Islet precursor cell (in vitro differentiated cells): ENCODE measurements at places on chromosomes 3 and 15.

GRCh38 chr3:187677604-187678003 lies 7.4 kb upstream of the SST start:
- DNase-seq, result no peak

- no peak for DNase-seq
Observed at GRCh38 chr3:43959498-43960447, 269.0 kb downstream of the ABHD5 start.

DNA sequence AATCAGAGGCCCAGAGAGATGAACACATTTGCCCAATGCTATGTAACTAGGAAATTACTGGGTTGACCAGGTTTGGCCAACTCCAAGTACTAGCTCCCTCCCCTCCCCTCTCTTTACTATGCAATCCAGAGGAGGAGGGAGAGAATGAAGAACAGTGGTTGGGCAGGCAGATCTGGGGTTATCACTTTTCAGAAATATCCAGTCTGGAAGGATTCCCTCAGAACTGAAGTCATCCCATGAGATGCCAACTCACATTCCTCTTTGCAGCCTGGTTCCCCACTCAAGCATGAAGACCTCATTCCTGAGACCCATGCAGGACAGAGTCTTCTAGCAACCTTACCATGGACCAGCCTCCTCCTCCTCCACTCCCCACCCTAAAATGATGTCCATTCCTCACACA lies 201.1 kb downstream of the TLE3 start:
- DNase-seq, result no peak

GRCh38 chr15:48073881-48074280 lies 46.9 kb upstream of the SLC24A5 start:
- no peak for DNase-seq

DNA sequence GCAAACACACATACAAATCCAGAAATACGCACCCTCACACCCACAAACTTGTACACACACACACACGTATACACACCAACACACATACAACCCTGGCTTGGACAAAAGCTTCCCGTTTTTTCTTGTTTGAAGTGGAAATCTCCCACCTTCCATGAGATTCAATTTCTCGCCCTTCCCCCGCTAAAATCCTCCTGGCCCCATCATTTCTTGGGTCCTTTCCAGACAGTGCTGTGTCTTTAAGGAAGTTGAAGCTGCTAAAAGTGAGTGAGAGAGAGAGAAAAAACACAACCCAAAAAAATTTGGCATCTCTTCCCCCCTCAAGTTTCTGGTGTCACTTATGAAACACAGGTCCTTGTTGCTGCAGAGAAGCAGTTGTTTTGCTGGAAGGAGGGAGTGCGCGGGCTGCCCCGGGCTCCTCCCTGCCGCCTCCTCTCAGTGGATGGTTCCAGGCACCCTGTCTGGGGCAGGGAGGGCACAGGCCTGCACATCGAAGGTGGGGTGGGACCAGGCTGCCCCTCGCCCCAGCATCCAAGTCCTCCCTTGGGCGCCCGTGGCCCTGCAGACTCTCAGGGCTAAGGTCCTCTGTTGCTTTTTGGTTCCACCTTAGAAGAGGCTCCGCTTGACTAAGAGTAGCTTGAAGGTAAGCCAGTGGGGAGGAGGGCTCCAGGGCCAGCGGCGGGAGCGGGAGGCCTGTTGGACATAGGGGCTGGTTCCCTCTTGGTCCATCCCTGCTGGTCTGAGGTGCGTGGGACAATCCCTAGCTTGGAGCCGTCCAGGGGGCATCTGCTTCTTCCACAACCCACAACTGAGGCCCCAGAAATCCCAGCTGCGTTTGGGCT lies at the start of gene ISLR:
Gene ISLR, plus strand, starts transcription at position 331 of the 839 bp plus-strand sequence. CDS start 1,149 bp downstream, outside the sequence.
- peak; percentile 43 for DNase-seq

DNA sequence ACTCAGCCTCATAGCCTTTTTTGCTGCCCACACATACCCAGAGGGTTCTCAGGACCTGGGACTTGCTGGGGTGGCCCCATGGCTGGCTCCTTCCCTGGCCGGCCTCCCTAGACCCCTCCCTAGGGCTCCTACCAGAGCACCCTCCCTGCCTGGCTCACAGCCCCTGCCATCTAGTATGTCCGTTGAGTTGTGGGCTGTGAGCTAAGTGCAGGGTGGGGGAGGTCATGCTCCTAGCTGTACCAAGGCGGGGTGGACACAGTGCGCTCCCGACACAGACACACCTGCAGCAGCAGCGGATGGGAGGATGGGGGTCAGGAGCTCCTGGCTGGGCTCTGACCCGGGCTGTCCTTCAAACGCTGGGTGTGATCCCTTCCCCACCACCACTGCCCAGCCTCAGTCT lies 41.6 kb downstream of the HMCES start:
- peak; percentile 43 for DNase-seq

GRCh38 chr3:45965253-45965652 lies 22.0 kb downstream of the CXCR6 start:
- peak; percentile 67 for DNase-seq

DNA sequence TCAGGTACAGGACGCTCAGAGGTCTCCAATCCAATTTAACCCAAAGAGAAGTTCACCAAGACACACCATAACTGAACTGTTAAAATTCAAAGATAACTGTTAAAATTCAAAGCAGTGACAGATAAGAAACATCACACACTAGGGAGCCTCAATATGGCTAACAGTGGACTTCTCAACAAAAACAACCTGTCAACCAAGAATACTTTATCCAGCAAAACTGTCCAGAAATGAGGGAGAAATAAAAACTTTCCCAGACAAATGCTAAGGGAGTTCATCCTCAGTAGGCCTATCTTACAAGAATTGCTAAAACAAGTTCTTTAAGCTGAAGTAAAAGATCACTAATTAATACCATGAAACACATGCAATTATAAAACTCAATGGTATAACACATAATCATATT lies 36.3 kb upstream of the MYLK start:
- DNase-seq, result no peak

DNA sequence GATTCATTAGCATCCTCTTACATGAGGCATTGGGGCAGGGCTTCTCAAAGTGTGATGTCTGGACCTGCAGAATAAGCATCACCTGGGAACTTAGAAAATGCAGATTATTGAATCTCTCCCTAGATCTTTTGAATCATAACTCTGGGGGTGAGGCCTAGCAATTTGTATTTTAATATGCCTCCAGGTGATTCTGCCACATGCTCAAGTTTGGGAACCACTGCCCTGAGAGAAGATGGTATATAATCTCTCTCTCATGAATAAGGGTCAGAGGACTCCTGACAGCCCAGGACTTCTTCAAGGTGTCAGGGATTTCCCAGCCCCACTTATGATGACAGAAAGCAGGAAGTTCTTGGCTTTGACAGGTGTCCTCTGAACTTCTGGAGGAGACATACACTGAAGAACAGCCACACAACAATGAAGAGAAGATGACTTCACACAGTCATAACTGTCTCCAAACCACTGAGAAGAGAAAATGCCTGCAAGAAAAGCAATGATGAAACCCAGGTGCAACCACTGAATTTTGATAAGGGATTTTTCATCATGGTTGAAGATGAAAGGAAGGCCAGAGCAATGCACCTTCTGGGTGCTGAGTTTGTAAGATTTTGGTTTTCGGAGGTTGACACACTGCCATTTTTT lies 211.9 kb upstream of the MRPL3 start:
- DNase-seq, result no peak

DNA sequence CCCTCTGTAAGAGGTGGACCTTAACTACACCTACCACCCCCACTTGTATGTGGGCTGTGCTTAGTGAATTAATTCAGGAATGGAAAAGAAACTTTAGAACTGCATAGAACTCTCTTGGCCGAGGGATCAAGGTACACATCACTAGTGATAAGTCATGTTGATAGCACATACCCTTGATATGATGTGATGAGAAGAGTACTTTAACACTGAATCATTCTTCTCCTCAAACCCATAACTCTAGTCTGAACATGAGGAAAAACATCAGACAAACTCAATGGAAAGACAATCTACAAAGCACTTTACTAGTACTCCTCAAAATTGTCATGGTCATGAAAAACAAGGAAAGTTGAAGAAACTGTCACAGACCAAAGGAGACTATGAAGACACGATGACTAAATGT lies 87.6 kb downstream of the P2RY1 start:
- no peak for DNase-seq

DNA sequence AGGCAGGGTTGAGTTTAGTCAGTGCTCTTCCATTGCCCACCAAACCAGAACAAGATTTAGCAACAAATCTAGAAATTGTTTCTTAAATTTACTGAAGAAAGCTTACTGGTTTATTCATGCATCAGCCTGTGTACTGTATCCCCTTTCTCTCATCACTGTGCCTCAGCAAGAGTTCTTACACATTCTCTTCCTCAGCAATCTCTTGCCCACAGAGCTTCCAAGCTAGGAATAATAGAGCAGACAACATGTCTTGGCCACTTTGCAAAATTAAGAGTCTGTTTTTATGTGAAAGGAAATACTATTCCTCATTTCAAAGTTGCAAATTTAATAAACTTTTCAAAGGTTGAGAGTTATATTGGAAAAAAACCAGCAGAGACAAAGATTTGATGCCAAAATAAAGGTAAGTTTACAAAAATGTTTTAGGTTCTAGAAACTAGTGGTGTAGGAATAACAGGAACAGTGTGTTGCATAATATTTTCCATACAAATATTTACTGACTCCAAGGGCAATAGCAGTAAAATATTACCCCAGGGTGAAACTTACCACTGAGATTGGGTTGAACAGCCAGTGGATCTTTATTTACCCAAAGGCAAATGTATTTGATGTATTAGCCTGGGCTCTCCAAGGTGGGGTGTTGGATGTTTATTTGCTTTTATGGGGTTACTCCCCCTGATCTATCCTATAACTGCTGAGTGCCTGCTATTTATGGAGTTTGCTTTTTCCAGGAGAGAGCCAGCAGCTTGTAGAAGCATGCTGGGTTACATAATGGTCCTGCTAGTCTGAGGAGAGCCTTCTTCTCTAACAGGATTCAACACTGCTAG lies 276.7 kb downstream of the ADAMTSL3 start:
- DNase-seq, result no peak

GRCh38 chr15:84400820-84401219 lies 165.2 kb downstream of the GOLGA6L4 start:
- DNase-seq, result peak; percentile 47

GRCh38 chr3:81592101-81592500 lies 169.3 kb downstream of the GBE1 start:
- no peak for DNase-seq

- peak; percentile 29 for DNase-seq
Observed at GRCh38 chr3:133934073-133934970, 38.6 kb upstream of the RAB6B start.

- DNase-seq, result no peak
Observed at GRCh38 chr3:69379661-69380060, 6.2 kb downstream of the FRMD4B start.

DNA sequence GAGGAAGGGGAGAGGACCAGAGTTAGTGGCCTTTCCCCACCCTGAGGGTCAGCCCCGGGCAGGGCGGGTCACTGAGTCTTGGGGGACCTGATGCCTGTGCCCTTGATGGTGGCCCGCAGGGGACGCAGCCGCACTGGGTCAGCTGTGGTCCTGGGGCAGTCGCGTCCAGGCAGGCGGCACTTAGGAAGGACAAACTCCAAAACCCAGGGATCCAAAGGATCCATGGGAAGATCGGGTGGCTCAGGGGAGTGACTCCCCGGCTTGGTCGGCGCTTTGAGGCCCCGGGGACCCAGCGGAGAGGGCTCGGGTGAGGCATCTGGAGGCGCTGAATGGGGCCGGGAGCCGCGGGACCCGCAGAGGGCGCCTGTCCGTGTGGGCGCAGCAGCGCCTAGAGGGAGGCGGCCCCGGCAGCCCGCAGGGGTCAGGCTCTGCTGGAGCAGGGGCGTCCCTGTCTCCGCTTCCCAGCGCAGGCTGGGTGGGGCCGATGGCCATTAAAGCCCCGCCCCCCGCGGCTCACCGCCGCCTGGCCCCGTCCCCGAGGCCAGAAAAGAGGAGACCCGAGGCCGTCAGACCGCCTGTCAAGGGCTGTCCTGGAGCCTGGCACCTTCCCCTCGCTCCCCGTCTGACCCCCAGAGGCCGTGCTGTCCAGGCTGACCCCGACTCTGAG lies 17.5 kb downstream of the CIDEC start:
- peak; percentile 94 for DNase-seq

GRCh38 chr3:158802409-158803268 lies 785 bp downstream of the MFSD1 start:
- no peak for DNase-seq
